Activated CD8-positive, alpha-beta memory T cell treated with anti-CD3 and anti-CD28 coated beads, Interleukin-2, amount 10 ng/mL, durations not matched to agents 7 days and 5 days (primary cell): ENCODE measurements at places on chromosomes 2 and 18. TPM values are rescaled to one million over a fixed set of nuclear protein-coding genes. Genes with fewer than 3 reads are reported as not detected.

- DNase-seq, result peak; percentile 29
Observed at GRCh38 chr2:46520130-46520711, 40.9 kb downstream of the TMEM247 start.

Gene SOX11
- not detected for total RNA-seq

- no peak for DNase-seq
Observed at GRCh38 chr2:133674433-133675331, 106.4 kb upstream of the NCKAP5 start.

Gene MARCO
- total RNA-seq, result not detected

DNA sequence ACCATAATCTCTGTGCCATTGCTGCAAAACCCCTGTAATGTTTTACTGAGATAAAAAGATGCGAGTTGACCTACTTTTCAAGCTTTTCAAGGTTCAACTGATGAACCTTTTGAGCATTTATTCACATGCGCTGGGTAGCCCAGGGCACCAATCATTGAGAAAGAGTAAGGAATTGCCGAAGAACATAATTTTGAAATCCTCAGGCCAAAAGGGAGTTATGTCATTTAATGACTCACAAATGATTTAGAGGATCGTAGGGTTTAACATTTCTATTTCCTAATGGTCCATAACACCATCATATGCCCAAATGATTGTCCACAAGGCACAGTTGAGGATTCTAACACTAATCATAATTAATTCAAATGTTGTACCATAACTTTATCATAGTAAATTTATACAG lies 20.2 kb upstream of the DLX1 start:
- no peak for DNase-seq

GRCh38 chr2:53403792-53404413 lies 363.7 kb upstream of the CHAC2 start:
- no peak for DNase-seq

Gene PRSS56
- total RNA-seq, result not detected

Gene CENPO
- 55.4 TPM for total RNA-seq

DNA sequence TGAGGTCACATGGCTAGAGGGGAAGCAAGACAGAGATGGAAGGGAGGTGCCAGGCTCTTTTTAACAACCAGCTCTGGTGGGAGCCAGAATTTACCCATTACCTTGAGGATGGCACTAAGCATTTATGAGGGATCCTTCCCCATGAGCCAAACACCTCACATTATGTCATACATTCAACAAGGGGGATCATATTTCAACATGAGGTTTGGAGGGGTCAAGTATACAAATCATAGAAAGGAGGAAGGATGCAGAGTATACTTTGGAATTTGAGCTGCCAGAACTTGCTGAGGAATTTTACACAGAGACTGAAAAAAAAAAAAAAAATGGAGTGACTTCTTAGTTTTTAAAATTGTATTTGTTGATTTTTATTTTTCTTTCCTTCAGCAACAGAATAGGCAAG lies 891.4 kb downstream of the CCDC85A start:
- no peak for DNase-seq

- DNase-seq, result peak; percentile 78
Observed at GRCh38 chr2:111662771-111663470, 221.1 kb downstream of the ANAPC1 start.

- no peak for DNase-seq
Observed at GRCh38 chr2:224563537-224563936, 21.6 kb downstream of the CUL3 start.

- no peak for DNase-seq
Observed at GRCh38 chr18:2969695-2970094, 43.2 kb downstream of the LPIN2 start.

GRCh38 chr2:65313126-65313953 lies 85.7 kb downstream of the ACTR2 start:
- no peak for DNase-seq

Gene ALLC
- not detected for total RNA-seq

DNA sequence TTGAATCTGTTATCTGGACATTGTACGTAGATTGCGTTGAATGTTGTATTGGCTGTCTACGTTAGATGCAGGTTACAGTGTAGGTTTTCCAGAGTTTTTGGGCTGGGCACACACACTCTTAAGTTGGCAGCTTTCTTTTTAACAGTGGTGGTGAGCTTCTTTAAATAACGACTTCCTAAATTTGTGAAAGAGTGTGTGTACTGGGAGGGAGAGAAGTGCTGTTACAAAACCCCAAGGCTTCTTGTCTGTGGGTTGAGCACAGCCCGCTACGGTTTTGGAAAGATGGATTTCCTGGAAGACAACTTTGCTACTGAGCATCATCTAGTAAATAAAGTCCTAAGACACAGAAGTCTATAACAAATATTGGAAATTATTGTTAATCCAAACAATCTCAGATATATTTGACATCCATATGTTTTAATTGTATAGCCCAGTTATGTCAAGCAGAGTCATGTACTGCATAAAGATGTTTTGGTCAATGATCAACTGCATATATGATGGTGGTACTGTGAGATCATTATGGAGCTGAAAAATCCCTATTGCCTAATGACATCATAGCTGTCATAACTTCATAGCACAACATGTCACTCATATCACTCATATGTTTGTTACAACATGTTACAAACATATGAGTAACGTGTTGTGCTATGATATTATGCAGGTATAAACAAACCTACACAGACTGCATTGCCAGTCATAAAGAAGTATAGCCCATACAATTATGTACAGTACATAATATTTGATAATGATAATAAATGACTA lies 7.9 kb upstream of the THUMPD2 start:
- DNase-seq, result no peak

- no peak for DNase-seq
Observed at GRCh38 chr2:27664622-27665363, 1.1 kb downstream of the SLC4A1AP start.

DNA sequence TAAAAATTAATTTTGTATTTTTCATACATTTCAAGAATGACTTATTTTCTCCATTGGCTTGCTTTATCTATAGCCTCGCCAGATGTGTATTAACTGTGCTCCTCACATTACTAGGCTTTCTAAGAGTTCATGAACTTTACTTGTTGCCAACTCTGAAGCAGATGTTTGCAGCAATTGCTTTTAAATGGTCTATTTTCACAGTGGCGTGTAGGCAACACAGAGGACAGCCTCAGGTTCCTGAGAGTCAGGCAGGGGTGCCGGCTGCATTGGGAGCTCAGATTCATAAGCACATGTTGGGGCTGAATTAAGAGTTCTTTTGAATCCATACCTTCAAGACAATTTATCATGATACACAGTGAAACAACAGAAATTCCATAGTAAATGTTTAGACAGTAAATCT lies 179.2 kb upstream of the PXDN start:
- DNase-seq, result no peak

GRCh38 chr2:168992026-168992425 lies 39.1 kb downstream of the ABCB11 start:
- no peak for DNase-seq

- no peak for DNase-seq
Observed at GRCh38 chr2:121777699-121778058, 22.2 kb downstream of the TSN start.

DNA sequence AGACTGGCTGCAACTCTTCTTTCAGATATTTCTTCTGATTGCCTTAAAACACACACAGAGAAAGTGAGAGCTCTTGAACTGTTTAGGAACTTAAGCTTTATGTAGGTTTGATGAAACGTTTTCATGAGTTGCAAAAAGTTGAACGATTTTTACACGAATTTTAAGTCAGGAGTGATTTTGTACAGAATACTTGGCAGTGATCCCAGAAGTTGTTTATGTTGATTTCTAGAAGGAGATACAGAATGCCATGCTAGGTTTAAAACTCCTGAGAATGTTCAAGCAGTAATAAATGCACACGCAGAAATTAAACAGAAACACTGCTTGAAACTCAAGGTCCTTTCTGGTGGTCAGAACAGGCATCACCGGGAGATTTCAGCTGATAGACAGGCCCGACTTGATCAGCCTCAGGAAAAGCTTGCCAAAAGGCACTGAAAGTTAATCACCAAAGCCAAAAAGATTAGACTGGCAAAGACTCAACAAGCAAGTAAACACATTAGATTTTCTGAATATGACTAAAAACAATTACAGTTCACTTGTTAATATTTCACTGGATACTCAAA lies 123.1 kb downstream of the SOCS6 start:
- no peak for DNase-seq

Gene RBKS
- 3.4 TPM for total RNA-seq

GRCh38 chr2:16744521-16744920 lies 78.9 kb upstream of the CYRIA start:
- no peak for DNase-seq

GRCh38 chr2:21288299-21288698 lies 164.5 kb downstream of the TDRD15 start:
- DNase-seq, result no peak

- no peak for DNase-seq
Observed at GRCh38 chr2:235900631-235901030, 267.6 kb downstream of the GBX2 start.

DNA sequence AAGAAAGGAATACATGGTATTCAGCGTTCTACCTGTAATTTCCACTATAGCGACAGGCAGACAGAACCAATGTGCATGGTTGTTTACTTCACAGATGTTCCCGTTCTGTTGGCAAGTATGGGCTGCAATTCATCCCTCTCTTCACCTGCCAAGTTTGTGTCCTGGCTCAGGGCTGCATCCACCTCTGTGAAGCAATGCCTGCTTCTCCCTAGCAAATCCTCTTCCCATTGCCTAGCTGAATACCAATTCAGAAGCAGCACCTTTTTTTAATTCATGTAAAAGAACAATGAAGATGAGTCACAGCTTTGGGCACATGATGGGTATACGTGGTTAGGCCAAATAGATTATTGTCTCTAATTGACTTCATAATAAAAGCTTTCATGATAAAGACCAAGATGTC lies 54.7 kb upstream of the LRATD1 start:
- DNase-seq, result no peak

- no peak for DNase-seq
Observed at GRCh38 chr2:11861044-11861443, 114.6 kb downstream of the LPIN1 start.

Gene CHCHD5
- total RNA-seq, result 27.8 TPM

DNA sequence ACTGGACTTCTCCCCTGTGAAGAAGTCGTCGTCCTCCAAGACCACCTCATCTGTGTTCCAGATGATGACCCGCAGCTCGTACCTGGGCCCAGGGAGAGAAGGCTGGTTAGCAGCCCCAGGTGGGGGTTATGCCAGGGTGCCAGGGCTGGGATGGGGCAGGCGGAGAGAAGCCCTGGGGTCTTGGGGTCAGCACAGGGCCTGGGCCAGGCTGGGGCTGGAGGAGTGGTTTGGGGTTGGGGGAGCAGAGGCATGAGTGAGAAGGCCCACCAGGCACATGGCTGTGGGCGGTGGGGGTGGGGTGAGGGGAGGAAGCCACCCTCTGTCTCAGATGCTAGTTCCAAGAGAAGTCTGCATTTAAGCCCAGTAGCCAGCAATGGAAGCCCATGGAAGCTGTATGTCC lies 15.8 kb downstream of the OTOF start:
- no peak for DNase-seq

GRCh38 chr2:112843288-112843687 lies 6.7 kb upstream of the IL1B start:
- no peak for DNase-seq

DNA sequence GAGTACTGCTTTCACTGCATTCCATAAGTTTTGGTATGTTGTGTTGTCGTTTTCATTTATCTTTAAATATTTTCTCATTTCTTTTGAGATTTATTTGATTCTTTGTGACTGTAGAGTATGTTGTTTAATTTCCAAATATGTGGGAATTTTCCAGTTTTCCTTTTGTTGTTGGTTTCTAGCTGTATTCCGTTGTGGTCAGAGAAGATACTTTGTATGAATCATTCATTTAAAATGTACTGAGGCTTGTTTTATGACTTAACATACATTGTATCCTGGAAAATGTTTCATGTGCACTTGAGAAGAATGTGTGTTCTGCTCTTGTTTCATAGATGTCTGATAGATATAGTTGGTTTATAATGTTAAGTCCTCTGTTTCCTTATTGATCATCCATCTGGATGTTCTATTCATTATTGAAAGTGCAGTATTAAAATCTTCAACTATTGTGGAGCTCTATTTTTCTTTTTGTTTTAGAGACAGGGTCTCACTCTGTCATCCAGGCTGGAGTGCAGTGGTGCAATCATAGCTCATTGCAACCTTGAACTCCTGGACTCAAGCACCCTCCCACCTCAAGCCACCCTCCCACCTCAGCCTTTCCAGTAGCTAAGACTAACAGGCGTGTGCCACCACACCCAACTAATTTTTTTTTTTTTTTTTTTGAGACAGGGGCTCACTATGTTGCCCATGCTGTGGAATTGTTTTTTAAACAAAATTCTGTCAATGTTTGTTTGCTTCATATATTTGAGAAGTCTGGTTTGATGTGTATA lies 96.8 kb downstream of the TAF4B start:
- DNase-seq, result no peak

DNA sequence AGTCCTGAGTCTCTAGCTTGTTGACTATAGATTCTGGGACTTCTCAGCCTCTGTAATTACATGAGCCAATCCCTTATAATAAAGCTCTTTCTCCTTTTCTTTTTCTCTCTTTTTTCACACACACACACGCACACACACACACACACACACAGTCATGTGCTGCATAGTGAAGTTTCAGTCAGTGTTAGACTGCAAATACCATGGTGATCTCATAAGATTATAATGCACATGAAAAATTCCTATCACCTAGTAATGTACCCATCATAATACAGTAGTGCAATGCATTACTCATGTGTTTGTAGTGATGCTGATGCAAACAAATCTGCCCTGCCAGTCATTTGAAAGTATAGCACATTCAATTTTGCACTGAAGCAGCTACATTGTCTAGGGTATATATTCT lies 558.2 kb downstream of the SUCLG1 start:
- DNase-seq, result no peak

Gene FIGN
- total RNA-seq, result not detected

DNA sequence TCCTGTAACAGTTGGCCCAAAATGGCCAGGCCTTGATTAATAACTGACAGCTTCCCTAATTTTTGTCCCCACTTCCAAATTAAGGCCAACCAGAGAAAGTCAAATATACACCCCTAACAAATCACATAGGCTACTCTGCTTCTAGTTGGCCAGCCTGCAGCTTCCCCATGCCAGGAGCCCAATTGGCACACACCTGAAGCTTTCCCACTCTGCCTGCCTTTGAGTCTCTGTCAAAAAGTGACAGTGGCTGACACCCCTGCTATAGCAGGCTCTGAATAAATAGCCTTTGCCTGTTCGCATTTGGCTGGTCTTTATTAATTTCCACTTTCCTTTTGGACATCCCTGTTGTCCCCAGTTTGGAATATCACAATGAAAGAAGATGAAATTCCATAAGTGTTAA lies 256.6 kb upstream of the NCKAP5 start:
- DNase-seq, result no peak

GRCh38 chr2:238724728-238725127 lies 123.2 kb upstream of the TWIST2 start:
- no peak for DNase-seq

Gene MAP2
- total RNA-seq, result 0.16 TPM

Gene REG3A
- total RNA-seq, result not detected

Gene PIKFYVE
- total RNA-seq, result 27.3 TPM

DNA sequence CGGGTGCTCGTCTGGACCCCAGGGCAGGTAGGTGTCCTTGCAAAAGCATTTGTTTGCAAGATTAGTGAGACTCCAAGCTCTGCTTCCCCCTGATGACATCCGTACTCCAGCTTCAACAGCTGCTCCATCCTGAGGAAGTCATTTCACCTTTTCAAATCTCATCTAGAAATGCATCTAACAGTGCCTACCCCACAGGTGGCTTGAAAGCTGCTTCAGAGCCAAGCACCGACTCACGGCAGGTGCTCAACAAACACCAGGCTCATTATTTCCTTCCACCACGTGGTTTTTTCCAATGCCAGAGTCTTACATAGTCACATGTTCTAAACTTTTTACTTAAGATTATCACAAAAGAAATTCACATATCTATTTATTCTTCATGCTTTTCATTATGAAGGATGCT lies 31.9 kb downstream of the CNGA3 start:
- peak; percentile 15 for DNase-seq

Gene PAX8
- total RNA-seq, result 2.1 TPM

Gene GAD1
- 3.7 TPM for total RNA-seq

Gene M1AP
- not detected for total RNA-seq
